ENCODE measurements at places on chromosomes 11 and 22. TPM values are rescaled to one million over a fixed set of nuclear protein-coding genes. Genes with fewer than 3 reads are reported as not detected.

The DPP3 gene
- 54.8 TPM for total RNA-seq

The KRTAP5-2 gene
- not detected for total RNA-seq

The OR2AG2 gene
- total RNA-seq: 0.09 TPM

The B3GAT1 gene
- total RNA-seq: not detected

DNA sequence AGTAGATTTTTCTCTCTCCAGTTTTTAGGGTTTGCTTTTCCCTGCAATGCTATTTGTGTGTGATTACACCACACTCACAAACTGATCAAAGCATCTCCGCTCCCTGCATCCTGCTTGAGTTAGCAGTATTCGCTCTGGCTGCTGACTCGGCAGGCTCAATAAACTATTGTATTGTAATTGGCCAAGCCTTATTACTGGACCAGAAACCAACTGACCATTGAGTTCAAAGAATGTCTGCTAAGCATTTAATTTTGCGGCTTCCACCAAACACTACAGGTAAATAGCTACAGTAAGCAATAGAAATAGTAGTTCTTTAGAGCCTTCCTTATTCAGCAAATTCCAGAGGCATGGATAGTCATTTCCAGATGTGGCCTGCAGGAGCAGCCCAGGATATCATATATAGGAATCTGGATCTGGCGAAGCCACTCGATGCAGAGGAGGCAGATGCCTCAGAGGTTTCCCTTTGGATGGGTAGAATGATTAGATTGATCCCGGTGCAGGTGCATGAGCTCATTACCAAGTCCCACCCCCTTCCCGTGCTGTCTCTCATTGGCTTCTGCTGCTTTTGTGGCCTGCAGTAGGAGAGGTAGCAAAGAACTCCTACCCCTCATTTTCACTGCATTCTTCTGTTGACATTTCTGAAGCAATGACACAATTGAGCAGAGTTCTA is 77.3 kb downstream of the COMMD9 start:
- no peak overlapping the region for H3K27ac ChIP-seq
- no peak overlapping the region for H3K4me3 ChIP-seq
- H3K27me3 ChIP-seq: no peaks in the 10 kb centered on the region
- DNase-seq: no peak
- no peaks in the 10 kb centered on the region for H3K4me1 ChIP-seq

DNA sequence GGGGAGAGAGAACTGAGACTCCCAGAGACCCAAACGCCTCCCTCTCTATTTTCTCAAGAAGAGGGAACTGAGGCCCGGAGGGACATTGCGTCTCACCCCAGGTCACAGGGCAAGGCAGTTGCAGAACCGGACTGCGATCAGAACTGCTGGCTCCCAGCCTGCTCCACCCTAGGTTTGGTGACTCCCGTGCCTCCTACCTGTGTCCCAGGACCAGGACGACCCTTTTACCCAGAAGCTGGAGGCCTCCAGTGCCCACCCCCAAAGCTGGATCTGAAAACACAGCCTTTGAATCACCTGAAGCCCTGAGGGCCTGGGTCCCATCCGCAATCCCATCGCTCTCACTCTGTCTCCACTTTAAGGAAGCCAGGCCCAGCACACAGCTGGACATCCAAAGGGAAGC is 1.4 kb downstream of the GSTT4 start:
- H3K27me3 ChIP-seq: peaks cover 25% of the 10 kb centered on the region
- H3K27ac ChIP-seq: no peak overlapping the region
- H3K4me3 ChIP-seq: no peak overlapping the region
- DNase-seq: no peak
- H3K4me1 ChIP-seq: no peaks in the 10 kb centered on the region

GRCh38 chr11:15599376-15599775 is 484.7 kb downstream of the INSC start:
- DNase-seq: no peak
- H3K4me1 ChIP-seq: no peaks in the 10 kb centered on the region
- H3K27ac ChIP-seq: no peak overlapping the region
- H3K27me3 ChIP-seq: peaks cover 1% of the 10 kb centered on the region
- no peaks in the 10 kb centered on the region for H3K36me3 ChIP-seq
- no peak overlapping the region for H3K4me3 ChIP-seq

Data from HFFc6 (cell line).